A549 (cell line): ENCODE measurements at places on chromosomes 1 and 21.

GRCh38 chr1:117038236-117038635 lies 21.9 kb upstream of the TTF2 start:
- no peak for DNase-seq

DNA sequence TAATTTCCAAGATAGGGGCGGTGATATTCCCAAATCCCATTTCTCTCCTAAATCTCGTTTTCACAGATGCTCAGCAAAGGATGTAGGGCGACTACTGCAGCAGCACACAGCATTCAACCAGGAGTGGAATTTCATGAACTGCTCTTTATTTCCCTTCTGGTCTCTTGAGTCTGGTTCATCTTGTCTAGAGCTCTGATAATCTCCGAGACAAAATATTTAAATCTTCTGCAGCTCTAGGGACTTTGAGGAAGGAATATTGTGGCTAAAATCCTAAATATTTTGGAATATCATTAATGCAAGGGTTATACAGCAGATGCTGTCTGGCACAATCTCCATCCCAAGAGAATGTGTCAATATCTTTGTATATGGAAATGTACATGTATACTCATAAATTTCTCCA lies 45.4 kb downstream of the KIF26B start:
- no peak for DNase-seq

DNA sequence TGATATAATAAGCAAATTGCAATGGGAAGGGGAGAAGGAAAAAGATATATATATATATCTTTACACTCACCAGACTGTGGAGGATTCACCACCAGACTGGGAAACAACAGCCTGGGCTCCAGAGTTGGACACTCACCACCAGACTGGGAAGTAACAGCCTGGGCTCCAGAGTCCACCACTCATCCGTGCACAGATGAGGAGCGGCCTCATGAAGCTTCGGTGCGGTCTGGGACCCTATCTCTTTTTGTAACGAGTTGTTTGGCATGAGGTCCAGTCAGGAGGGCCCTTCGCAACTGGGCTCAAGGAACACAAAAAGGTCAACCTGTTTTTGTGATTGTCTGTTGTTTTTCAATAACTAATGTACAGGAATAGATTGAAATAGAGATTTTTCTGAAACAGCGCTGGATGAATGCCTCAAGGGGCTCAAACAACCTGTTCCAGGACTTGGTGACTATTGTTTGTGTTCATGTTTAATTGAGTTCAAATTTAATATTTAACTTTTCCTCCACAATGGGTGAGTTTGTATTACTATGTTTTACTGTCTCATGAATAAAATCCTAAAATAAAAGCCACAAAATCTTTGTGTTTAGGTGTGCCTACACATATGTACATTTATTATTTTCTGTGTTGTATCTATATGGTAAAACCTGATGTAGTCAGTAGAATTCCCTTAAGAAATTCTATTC lies 40.1 kb downstream of the S100A10 start:
- DNase-seq: no peak

DNA sequence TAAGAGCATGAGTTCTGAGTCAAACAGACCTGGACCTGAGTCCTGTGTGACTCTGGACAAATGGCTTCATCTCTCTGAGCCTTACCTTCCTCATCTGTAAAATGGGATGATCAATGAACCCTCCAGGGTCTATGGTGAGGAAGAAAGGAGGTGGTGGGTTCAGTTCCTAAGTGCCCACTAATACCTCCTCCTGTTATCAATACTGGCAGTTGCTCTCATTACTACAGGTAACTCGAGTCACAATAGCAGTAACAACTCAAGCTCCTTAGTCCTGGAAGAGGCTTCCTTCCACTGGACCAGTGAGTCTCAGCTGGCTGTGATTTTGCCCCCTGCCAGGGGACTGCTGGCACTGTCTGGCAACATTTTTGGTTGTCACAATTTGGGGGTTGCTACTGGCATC lies 2.6 kb downstream of the PADI2 start:
- DNase-seq: no peak

DNA sequence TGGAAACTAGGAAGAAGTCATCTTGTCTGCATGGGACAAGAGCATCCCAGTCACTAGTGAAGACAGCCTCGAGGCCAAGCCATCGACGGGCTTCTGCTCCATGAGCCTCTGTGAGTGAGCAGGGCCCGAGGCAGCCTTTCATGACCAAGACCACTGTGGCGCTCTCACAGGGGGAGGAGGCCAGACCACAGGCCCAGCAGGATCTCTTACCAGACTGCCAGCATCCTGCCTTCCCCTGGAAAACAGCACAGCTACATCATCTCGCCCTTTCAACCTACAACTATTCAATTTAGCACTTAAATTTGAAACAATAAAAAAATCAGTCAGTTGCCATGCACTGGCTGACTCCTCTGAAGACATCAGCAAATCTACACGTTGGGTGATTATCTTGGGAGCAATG lies 85.4 kb downstream of the HSF2BP start:
- DNase-seq: no peak

DNA sequence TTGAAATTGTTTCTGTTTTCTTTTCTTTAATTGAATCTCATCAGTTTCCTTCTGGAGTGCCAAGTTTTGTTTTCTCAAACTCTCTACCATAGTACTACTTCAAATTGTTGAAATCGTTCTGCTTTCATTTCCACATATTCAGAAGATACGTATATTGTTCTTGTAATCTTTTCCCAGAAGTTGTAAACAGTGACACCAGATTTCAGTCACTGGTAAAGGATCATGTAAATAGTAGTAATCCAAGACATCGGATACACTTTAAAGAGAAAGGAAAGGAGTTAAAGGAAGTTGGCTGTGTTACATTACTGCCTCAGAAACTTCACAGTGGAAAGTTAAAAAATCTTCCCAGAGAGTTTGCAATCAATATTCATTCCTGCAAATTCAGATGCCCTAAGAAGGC lies 67.5 kb downstream of the RGL1 start:
- DNase-seq: no peak

DNA sequence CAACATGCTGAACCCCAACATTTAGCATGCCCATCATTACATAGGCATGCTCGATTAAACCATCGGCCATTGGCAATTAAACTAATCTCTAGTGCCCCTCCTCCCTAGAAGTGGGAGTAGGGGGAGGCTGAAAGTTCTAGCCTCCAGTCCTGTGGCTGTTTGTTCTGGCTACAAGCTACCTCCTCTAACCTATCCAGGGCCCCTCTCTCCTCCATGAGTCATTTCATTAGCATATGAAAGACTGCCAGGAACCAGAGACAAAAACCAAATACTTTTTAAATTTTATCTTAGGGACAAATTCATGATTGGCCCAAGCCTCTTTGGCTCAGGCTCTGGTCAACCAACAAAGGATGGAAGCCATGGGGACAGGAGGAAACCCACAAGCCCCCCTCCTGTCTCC lies 231.1 kb downstream of the CACNA1E start:
- no peak for DNase-seq

GRCh38 chr1:119430486-119430885 lies 15.5 kb downstream of the HSD3B2 start:
- no peak for DNase-seq

DNA sequence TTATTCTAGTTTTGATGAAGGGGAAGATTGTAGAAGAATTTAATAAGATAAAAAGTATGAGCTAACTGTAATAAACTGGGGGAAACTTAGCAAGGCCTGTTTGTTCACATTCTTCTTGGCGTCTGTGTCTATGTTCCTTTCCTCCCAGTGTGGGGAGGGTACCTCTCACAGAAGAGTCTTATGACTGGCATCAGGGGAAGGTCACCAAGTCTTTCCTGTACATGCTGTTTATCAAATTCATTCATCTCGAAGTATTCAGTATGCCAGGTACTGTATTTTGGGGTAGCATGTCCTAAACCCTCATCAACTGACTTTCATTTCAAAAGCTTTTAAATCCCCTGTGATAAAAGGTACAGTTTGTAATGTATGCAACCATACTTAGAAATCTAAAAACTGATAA lies 78.4 kb downstream of the HS2ST1 start:
- DNase-seq: no peak

DNA sequence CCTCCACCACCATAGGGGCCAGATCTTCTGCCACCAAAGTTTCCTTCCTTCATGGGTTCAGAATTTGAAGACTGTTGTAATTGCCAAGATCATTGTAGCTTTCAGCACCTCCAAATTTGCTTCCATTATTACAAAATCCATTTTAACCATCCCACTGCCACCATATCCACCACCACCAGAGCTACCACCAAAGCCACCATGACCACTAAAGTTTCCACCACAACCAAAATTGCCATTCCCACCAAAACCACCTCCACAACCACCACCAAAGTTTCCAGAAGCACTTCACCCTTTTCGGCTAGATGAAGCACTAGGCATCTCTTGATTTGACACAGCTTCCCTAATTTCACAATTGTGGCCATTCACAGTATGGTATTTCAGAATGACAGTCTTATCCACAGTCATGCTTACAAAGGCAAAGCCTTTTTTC lies 45.2 kb downstream of the SLC30A7 start:
- DNase-seq: no peak

- no peak for DNase-seq
Measured at GRCh38 chr1:20974069-20974468, 187.0 kb upstream of the HP1BP3 start.

GRCh38 chr1:234915924-234916675 lies 212.5 kb downstream of the TOMM20 start:
- DNase-seq: no peak

GRCh38 chr1:16175610-16176553 lies 20.0 kb upstream of the EPHA2 start:
- DNase-seq: no peak
